ENCODE measurements at places on chromosomes 3 and 15. TPM values are rescaled to one million over a fixed set of nuclear protein-coding genes. Genes with fewer than 3 reads are reported as not detected.

- no peak for DNase-seq
Measured at GRCh38 chr3:134640378-134640777, 10.4 kb downstream of the KY start.

DNA sequence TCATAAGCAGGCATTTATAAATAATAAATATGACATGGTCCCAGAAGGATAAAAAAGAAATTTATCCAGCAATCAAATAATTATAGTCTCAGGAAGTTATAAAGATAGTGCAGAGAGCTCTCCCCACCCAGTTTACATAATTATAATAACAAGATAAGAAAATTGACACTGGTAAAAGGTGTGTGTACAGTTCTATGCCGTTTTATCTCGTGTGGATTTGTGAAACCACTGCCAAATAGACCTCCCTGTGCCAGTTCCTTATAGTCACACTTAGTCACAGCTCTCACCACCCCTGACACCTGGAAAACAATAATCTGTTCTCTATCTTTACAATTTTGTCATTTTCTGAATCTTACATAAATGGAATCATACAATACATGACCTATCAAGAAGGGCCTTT lies 320.1 kb downstream of the KBTBD8 start:
- DNase-seq = no peak

DNA sequence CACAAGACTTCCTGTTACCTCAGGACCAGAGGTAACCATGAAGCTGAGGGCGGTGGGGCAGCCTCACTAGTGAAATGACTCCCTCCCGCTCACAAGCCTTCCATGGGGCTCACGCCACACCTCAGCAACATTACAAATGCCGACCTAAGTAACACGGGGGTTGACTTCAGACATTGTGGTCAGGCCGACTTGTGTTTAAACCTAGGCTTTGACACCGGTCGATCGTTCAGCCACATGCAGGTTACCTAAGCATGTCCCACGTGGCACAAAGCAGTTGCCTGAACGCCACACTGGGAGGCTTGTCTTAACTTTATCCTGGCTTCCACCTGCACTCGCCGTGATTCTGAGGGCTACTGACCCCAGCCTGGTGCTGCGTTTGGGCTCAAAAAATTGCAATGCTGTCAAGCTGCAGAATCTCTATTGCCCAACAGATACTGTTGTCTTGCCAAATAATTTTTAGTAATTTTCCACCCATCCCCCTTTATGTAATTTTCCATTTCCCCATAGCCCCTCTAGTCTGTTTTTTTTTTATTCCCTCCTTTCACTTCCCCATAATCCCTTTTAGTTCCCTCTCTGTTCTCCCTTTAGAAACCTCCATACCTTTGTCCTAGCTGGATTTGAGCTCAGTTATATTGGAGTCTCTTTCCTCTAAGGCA lies 158.6 kb upstream of the RGMA start:
- no peak for DNase-seq

- DNase-seq = no peak
Measured at GRCh38 chr3:126067959-126068358, 16.0 kb downstream of the SLC41A3 start.

DNA sequence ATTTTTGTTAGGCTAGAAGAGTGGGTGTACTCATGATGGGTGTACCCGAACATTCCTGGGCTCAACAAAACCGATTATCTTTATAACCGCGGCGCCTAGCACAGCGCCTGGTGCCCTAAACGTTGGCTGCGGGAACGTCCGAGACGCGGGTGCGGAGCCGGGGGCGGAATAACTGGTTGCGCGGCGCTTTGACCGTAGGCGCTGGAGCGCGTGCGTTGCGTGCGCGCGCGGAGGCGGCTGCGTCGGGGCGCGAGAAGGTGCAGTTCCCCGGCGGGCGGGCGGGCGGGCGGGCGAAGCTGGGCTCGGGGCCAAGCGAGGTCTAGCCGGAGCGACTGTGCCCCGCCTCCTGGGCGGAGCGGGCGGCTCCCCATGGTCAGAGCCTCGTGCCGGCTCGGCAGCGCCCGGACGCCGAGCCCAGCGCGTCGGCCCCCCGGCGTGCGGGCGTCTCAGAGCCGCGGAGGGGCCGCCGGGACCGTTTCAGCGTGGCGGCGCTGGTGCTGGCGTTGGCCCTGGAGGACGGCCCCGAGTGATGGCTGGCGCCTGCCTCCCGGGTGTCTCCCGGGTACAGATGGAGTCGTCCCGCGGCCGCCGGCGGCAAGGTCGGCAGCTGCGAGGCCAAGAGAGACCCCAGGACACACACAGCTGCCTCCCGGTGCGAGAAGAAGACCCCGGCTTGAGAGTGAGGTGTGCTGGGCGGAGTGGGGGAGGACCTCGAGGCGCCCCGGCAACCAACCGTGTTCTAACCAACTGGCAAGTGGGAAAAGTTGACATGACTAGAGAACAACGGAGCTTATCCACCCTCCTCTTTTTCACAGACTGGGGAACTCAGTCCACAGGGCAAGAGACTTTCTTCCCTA lies at the start of gene PLAAT1:
TSS of gene PLAAT1 (plus strand) at position 373 of the 857 bp plus-strand sequence. CDS start 14,429 bp downstream, outside the sequence.
- peak; percentile 81 for DNase-seq

DNA sequence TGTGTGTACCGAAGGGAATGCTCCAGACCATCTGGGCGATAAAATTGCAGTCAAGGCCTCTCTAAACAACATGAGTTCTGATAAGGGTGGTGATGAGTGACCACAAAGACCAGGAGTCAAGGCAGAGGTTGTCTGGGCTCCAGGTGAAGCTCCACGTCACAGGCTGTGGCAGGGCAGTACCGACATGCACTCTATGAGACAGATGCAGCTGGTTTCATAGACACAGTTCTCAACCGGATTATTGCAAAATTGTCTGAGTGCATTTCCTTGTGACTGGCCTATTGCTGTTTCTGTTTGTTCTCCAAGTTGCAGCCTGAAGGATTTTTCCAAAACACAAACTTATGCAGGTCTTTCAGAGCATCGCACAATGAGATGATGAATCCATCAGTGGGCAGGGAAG lies 157.5 kb upstream of the HES1 start:
- no peak for DNase-seq

DNA sequence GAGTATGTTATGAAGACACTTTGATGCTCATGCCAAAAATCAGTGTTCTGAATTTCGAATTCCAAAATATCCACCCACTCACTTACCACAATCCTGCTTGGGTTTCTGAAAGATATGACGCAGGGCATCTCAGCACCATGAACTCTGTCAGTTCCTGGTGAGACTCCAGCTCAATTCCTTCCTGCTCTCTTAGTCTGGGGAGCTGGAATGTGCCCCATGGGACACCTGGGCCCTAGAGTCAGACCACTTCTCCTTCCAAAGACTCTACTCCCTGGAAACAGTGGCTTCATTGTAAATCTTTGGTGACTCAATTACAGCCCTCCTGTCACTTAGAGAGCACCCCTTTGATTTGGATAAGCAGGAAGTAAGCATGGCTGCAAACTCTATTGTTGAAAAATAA lies 50.5 kb downstream of the CD86 start:
- no peak for DNase-seq

GRCh38 chr3:55637906-55638638 lies 151.0 kb upstream of the WNT5A start:
- DNase-seq = no peak

- DNase-seq = no peak
Measured at GRCh38 chr15:48657950-48658591, 12.6 kb upstream of the FBN1 start.

GRCh38 chr3:156304406-156304805 lies 184.0 kb downstream of the KCNAB1 start:
- no peak for DNase-seq

- DNase-seq = no peak
Measured at GRCh38 chr3:76367281-76367680, 581.9 kb upstream of the ZNF717 start.

GRCh38 chr3:27712136-27713077 lies 9.7 kb downstream of the EOMES start:
- DNase-seq = peak; percentile 89

The B4GALT4 gene
- 45.3 TPM for total RNA-seq

The IL16 gene
- total RNA-seq = not detected

The FGF12 gene
- 7.6 TPM for total RNA-seq

The CLDN11 gene
- total RNA-seq = 8.1 TPM

The NT5DC2 gene
- total RNA-seq = 287 TPM

The PARP3 gene
- total RNA-seq = 1.1 TPM

The SHC4 gene
- total RNA-seq = 0.21 TPM

The GLT8D1 gene
- 40.8 TPM for total RNA-seq

The SERPINI2 gene
- 2.5 TPM for total RNA-seq

The P2RY14 gene
- total RNA-seq = not detected
